ENCODE measurements at places on chromosomes 7 and 10.

DNA sequence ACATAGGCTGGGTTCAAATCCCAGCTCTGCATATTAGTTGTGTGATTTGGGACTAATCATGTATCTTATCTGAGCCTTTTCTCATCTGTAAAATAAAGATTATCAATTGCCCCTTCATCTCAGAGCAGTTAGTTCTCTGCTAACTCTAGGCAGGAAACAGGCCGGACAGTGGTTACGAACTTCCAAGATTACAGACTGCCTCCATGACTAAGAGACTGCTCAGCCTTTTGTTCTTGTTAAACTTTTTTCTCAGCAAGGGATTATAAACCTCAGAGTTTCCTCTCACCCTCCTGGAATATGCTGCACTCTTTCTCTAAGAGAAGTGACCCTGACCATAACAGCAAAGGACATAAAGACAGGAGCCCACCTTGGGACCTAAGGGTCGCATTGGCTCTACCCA, 52.5 kb upstream of the NFKB2 start:
- no peak for DNase-seq

DNA sequence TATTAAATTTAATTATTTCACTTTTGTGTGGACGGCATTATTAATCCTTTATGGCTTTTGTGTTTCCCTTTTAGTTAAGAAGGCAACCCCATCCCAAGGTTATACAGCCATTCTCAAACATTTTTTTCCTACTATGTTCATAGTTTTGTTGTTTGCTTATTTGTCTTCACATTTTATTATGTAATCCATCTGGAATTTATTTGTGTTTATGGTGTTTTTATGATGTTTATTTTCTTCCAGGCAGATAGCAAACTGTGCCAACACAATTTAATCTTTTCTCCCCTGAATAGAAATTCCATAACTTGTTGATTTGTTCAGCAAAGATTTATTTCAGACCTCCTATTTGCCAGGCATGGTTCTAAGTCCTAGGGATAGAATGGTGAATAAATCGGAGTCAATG, 42.9 kb downstream of the RAB18 start:
- DNase-seq: no peak

DNA sequence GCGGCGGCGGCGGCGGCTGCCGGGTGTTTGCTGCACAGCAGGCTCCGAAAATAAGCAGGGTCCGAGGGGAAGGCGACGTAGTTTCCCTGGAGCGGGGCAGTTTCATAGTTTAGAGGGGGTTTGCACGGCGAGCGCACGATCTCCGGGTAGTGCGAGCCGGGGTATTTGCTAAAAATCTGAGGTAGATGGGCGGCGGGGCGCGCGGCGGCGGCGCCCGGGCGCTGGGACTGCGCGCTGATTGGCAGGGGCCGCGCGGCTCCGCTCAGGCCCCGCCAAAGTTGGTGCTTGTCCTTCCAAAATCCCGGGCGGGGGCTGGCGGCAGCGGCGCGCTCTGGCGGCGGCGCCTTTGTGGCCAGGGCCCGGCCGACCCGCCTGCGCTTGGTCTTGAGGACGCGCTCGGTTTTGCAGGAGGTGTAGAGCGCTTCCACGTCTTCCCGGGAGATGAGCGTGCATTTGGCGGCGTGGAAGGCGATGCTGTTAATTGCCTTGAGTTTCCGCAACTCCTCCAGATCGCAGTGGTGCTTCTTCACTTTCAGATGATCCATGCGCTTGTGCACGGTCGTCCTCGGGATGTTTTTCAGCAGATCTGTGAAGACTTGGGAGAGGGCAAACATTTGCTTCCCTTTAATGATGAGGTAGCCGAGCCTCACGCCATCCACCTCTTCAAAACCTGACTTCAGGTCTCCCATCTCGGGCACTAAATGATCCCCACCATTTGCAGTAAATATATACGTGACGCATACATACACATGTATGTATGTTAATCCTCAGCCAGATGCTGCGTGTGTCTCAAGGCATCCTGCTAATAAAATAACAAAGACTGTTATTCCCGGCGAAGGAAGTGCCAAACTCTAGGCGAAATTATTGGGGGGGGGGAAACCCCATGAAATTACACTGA, 8.1 kb downstream of the SKIDA1 start:
- no peak for DNase-seq

GRCh38 chr10:70481831-70482530, 3.4 kb downstream of the PALD1 start:
- DNase-seq: no peak

- peak; percentile 62 for DNase-seq
Measured at GRCh38 chr7:28536259-28536658, 123.9 kb downstream of the CREB5 start.
